Esophagus mucosa (tissue), 1 donor: ENCODE measurements at places on chromosomes 7 and 10. TPM values are rescaled to one million over a fixed set of nuclear protein-coding genes. Genes with fewer than 3 reads are reported as not detected.

- ATAC-seq: no peak
Measured at GRCh38 chr7:84953234-84953633, 233.6 kb downstream of the SEMA3D start.

GRCh38 chr10:115845921-115846320, 427.1 kb downstream of the GFRA1 start:
- ATAC-seq: no peak

- no peak for ATAC-seq
Measured at GRCh38 chr10:116899626-116900025, 50.3 kb downstream of the ENO4 start.

The MYPN gene
- total RNA-seq: 0.08 TPM

GRCh38 chr10:13560597-13560996, 26.2 kb upstream of the PRPF18 start:
- no peak for ATAC-seq

DNA sequence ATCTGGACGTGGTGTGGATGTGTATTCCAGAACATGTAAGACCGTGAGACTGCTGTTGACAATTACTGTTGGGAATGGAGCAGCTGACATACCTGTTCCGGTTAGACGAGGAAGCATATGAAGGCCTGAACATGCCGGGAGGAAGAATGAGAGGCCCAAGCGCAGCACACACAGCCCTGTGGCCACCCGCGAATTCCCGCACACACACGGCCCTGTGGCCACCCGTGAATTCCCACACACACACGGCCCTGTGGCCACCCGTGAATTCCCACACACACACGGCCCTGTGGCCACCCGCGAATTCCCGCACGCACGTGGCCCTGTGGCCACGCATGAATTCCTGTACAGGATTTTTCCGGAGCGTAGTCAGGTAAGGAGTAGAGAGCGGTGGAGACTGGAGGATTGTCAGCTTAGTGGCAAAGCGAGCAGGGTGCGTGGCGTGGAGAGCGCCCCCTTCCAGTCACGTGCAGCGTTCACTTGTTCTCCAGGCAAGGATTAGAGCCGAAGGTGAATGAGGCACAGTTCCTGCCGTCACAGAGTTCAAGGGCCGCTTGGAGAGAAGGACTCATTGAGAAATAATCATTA, 9.5 kb upstream of the SUN1 start:
- ATAC-seq: peak; percentile 21

The OPALIN gene
- not detected for total RNA-seq

- peak; percentile 92 for ATAC-seq
Measured at GRCh38 chr7:76372984-76373833, 14.4 kb upstream of the YWHAG start.
